ENCODE measurements at places on chromosomes 6 and 20.

DNA sequence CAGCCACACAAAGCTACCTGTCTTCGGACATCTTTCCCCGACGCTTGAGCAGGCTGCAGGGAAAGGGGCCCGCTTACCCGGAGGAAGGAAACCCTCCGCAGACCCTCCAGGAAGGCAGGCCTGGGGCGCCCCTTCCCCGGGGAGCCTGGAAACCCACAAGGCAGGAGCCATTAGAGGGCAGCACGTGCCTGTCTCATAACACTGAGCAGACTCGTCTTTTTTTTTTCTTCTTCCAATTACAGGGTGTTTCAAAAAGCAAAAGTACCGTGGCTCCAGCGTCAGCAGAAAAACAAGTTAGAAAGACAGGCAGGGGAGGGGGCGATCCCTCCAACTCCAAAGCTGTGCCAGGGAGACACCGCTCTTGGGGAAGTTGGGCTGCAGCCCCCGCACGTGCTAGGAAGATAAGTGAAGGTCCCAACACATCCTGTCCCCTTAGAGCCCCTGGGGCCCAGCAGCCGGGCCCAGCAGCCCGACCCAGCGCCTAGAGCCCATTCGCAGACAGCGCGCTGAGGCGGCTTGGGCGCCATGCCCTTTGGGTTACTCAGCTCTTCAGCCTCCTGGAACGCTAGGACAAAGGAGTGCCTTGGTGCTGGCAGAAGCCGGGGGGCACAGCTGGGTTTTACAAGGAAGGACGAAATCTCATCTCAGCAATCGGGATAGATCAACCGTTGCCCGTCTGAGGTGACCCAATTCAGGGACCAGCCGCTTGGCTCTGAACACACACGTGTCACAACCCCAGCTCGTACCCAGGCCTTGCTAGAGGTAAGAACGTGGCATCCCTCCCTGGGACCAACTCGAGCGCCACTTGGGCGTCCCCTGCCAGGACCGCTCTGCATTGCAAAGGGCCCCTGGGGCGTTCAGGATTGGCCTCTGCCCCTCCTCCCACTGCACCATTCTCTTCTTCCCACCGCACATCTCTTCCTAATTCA is 136.3 kb downstream of the LY86 start:
- peak; percentile 59 for DNase-seq

DNA sequence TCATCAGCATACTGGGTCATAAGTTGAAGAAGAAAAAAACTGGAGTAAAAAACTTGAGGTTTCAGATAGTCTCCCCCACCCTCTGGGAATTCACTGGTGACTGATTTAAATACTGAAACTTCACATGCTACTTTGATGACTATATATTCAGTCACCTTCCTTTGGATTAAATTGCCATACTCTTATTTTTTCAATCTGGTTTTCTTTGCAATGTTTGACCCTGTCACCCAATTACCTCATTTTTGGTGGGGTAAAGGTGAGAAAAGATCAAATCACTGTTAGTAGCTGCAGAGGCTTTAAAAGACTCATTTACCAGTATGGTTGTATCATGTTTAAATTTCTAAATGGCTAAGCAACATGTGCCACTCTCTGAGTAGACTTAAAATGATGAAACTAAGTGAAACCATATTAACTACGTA is 862.7 kb upstream of the FLRT3 start:
- DNase-seq, result no peak

GRCh38 chr6:118875672-118876071 is 18.3 kb upstream of the ASF1A start:
- DNase-seq, result no peak

- peak; percentile 90 for DNase-seq
Measured at GRCh38 chr6:18328540-18328939, 58.6 kb upstream of the RNF144B start.

- no peak for DNase-seq
Measured at GRCh38 chr20:43393052-43393451, 64.6 kb upstream of the SRSF6 start.

DNA sequence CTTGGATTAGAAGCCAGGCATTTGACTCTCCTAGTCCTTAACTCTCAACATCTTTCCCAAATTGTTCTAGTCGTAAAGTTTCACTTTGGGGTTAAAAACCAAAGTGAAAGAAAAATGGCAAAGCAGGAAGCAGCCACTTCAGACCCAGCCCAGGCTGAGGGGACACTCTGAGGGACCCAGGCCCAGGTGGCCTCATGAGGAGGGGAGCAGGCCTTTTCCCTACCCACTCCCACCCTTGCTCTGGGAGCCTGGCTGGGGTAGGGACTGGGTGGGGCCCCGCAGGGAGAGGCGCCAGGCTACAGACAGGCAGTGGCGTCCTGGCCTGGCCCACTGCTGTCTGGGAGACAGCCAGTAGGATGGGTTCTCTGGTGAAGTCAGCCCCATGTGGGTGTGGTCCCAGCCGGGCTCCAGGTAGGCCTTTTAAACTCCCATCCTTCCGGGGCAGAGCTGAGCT is 68.7 kb upstream of the MYL9 start:
- DNase-seq, result peak; percentile 53

- DNase-seq, result no peak
Measured at GRCh38 chr6:169862892-169863525, 111.6 kb downstream of the ERMARD start.

DNA sequence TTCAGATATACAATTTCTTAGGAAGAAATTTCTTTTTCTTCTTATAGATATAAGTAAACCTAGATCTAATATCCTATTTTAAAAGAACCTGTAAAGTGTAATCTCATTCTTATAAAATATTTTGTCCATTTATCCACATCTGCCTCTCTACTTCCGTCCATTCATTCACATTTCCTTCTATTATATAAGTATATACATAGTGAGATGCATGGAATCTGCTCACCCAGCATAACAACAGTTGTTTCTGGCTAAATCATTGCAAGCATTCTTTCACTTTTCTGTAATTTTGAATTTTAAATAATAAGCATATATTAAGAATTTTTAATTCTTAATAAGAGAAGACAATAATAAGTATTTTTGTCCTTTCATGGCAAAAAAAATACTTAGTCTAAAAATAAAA is 45.4 kb downstream of the CEP162 start:
- no peak for DNase-seq

DNA sequence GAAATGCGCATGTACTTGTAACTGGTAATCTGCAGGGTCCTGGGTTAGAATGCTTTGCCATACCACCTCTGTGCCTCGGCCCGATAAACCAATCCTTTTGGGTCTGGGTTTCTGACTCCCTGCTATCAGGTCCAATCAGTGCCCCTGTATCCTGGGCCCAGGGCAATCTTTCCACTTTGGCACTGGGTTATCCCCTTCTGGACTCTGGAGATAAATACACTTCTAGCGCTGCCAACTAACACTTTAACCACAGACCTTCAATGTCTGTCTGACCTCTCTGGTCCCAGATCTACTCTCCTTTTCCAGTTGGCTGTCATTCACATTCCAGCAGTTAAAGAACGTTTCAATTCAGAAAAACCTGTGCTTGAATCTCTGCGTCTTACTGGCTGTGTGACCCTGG is 55.3 kb downstream of the DNAAF9 start:
- DNase-seq, result no peak

All from suppressor macrophage treated with lipopolysaccharide for 4 hours (primary cell).